ENCODE measurements at places on chromosomes 5 and 9. TPM values are rescaled to one million over a fixed set of nuclear protein-coding genes. Genes with fewer than 3 reads are reported as not detected.
A peak's percentile ranks its signal among the peaks of the same experiment; 100 is the strongest.

Gene KCNIP1
- total RNA-seq = 4.2 TPM

DNA sequence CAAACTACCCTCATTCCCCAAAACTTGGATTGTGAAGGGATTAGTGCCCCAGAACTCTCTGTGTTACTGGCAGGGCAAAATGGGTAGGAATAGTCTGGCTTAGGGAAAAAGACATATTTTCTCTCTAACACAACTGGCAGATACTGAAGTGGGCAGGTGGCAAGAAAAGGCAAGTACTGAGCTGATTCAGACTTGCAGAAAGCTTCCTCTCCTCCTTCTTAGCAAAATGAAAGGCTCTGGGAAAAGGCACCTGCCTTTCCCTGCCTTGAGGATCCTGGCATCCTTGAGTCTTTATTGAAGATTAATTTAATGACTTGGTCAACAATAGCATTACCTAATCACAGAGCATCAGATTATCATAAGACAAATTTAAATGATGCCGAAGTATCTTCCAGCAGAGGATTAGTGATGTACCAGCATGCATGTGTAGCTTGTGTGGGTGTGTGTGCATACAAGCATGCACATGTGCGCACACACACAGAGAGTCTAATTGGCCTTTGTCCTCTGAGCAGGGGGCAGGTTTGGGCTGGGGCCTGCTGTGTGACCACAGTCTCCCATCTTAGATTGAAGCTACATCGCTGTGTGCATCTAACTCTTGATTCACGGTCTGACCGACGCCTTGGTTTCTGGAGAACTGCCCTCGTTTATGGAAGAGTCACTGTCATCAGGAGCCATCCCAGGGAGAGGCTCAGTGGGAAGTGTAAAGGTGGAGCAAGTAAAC, 294.8 kb downstream of the AOPEP start:
- no peak for DNase-seq

- DNase-seq = no peak
Measured at GRCh38 chr9:94911986-94912635, 185.6 kb downstream of the AOPEP start.

GRCh38 chr5:38113456-38113855, 144.9 kb upstream of the EGFLAM start:
- DNase-seq = no peak

DNA sequence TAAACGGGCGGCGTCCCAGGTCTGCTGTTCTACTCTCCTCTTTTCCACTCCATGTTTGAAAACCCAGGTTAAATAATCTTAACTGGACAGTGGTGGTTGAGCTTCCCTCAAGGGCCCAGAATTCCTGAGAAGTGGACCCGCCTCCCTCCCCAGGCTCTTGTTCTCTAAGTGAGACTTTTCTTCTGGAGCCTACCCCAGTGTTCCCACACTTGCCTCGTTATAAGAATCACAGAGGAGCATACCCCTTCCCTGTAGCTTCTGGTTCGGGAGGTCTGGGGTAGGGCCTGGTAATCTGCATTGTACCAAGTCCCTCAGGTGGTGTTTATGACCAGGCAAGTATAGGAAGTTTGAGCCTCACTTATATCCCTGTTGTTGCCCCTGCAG, 12.0 kb downstream of the PSD2 start:
- DNase-seq = no peak

Gene SFXN1
- total RNA-seq = 38.5 TPM

GRCh38 chr9:87556039-87556438, 58.4 kb downstream of the DAPK1 start:
- no peak for DNase-seq

DNA sequence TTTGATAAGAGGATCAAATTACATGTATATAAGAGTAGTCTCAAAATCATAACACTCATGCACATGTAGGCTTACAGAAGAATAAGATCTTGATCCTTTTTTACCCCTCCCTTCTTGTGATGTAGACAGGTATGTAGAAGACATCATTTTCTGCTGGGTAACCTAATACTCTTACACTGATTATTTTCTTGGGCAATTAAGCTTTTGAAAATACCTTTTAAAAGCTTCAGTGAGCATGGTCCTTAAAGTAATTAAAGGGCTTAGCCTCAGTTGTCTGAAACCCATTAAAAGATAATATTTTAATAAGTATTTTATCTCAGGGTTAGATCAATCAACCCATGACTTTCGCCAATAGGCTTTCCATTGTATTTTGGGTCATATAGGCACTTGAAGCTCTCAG, 50.6 kb downstream of the ALDH1A1 start:
- DNase-seq = no peak

DNA sequence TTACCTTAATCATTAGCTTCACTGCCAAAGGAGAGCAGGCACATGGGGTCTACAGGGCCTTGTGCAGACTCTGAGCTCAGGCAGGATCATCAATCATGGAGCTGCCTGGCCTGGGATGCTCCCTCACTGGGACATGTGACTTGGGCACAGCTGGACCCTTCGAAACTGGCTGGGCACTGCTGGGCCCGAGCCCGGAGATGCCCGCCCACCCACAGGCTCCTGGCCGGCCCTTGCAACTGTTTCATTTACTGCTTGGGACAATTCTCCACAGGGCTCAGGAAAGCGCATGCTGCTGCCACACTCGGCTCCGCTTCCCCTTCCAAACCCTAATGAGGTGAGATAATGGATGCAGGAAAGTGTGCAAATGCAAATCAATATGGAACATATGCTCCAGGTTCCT, 387.5 kb downstream of the TRIM36 start:
- DNase-seq = peak; percentile 43

GRCh38 chr5:59137846-59138245, 555.0 kb downstream of the RAB3C start:
- no peak for DNase-seq

GRCh38 chr5:142324136-142324870, 518 bp downstream of the SPRY4 start:
- no peak for DNase-seq

Gene FNIP1
- 74.8 TPM for total RNA-seq

GRCh38 chr5:16625096-16625495, 8.3 kb upstream of the RETREG1 start:
- DNase-seq = no peak

Gene TMEM232
- total RNA-seq = 3.8 TPM

Data from tongue (tissue), 3 donors.